ENCODE measurements at places on chromosomes 16 and 17.

DNA sequence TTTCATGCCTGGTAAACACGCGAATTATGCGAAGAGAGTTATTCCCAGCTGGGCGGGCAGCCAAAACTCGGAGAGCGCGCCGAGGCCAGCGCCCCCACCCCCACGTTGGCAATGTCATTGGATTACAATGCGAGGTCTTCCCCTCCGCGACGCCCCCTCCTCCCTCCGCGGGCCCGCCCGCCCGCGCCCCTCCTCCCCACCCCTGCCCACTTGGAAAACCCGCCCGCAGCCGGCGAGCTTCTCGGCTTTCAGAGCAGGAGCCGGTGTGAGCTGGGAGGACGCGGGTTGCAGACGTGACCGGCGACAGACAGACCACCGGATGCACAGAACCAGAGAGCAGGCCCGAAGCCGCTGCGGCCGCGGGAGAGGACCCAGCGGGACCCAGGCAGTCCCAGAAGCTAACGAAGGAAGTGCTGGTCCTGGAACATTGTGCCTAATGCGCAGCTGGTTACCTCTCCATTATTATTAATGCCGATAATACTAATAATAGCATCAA, 4.0 kb downstream of the NOG start:
- DNase-seq, result peak; percentile 34

GRCh38 chr17:31488982-31489294, 97.5 kb downstream of the RAB11FIP4 start:
- no peak for DNase-seq

DNA sequence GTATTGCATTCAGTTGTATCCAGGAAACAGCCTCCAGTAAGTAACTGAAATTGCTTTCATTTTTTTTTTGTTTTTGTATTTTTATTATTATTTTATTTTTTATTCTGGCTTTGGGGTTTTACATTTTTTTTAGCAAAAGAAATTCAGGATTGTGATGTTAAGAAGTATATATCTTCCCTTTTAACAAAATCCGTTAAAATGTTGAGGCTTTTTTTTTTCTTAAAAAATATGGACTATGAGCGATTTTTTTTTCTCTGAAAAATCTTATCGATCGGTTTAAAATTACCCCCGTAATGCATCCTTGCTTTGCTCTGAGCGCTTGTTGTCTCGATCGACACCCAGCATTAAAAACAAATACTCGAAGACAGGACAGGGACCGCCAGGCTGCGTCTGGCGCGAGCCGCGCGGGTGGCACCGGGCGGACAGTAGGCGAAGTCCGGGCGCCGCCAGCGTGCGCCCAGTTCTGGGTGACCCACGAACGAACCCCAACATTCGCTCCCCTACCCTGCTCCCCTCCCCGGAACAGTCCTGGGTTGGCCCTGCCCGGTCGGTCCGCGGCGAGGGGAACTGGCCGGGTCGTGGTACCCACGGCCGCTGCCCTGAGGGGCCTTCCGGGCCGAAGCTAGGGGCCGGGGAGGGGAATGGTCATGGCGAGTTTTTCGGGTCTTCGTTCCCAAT, 482 bp downstream of the BAHCC1 start:
- DNase-seq, result no peak

DNA sequence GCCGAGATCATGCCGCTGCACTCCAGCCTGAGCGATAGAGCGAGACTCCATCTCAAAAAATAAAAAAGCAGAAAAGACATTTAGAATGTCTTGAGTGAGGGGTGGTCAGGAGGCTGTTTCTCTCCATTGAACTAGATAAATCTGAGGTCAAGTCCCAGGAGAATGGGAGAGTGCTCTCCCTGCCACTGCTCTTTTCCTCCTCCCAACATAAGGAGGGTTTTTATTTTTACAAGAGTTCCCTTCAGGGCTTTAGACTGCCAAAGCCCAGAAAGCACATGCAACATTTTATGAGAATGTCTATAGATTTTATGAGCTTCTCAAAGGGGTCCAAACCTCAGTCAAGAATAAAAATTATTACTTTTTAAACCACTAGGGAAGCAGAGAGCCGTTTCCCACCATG, 1.6 kb downstream of the RND2 start:
- DNase-seq, result no peak

GRCh38 chr17:40633871-40634270, 13.7 kb downstream of the SMARCE1 start:
- DNase-seq, result no peak

GRCh38 chr17:59067756-59068155, 38.9 kb downstream of the TRIM37 start:
- no peak for DNase-seq

DNA sequence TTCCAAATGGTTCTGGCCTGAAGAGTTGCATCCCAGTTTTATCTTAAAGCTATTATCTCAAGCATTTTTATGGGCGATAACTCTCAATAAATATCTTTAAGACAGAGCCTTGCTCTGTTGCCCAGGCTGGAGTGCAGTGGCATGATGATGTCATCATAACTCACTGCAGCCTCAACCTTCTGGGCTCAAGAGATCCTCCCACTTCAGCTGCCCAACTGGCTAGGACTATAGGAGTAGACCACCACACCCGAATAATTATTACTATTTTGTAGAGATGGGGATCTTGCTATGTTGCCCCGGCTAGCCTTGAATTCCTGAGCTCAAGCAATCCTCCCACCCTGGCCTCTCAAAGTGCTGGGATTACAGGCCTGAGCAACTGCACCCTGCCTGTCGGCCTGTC, 26.1 kb upstream of the CYTH1 start:
- DNase-seq, result no peak

DNA sequence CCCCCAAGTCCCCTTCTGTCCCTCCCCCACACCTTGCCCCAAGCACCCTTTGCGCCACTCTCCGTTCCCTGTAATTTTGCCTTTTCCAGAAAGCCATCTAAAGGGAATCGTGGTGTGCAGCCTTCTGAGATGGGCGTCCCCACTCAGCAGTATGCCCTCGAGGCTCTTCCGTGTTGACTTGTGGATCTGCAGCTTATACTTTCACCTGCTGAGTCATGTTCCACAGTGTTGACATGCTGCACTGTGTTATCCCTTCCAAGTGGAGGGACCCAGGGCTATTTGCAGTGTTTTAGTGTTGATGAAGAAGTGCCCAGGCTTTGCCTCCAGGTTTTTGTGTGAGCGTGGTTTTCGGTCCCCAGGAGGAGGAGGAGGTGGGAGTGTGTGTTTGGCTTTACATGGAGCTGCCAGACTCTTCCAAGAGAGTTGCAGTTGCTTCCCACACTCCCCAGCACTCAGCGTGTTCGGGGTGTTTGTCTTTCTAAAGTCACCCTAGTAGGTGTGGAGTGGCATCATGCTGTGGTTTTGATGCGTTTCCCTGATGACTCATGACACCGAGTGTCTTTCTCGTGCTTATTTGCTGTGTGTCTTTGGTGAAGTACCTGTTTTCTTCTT, 32.1 kb upstream of the JPT2 start:
- no peak for DNase-seq

- peak; percentile 59 for DNase-seq
These were observed 11.9 kb downstream of the TBX2 start for GRCh38 chr17:61411261-61412142.

DNA sequence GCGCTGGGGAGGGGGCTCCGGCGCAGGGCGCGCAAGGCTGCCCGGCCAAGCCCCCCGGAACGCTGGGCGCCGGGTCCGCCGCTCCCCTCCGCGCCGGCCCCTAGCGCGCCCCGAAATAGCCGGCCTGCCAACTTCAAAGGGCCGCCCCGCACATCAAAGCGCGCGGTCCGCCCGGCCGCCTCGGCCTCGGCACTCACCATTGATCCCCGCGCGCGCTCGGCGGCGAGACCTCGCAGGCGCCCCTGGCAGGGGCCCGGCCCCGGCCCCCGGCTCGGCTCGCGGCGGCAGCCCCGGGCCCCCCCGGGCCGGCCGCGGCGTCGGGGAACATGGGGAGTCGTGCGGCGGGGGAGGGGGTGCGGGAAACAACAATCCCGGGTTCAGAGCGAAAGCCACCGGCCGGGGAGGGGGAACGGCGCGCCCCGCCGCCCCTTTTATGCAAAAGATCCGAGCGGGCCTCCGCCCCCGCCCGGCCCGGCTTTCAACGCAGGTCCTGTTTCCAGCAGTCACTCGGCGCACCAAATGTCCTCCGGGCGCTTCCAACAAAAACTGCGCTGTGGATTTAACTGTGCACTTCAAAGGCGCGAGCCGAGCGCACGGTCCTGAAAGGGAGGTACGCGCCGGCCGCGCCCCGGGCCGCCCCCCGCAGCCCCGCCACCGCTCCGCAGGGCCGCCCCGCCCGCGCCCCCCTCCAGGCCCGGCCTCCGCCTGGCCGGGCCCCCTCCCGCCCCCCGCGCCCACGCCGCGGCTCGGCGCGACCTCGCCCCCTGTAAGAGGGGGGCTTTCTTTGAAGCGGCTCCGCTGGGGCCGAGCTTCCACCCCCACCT, 608 bp downstream of the AXIN2 start:
- DNase-seq, result peak; percentile 77

- no peak for DNase-seq
These were observed 21.6 kb downstream of the PRKCB start for GRCh38 chr16:23857256-23857880.

DNA sequence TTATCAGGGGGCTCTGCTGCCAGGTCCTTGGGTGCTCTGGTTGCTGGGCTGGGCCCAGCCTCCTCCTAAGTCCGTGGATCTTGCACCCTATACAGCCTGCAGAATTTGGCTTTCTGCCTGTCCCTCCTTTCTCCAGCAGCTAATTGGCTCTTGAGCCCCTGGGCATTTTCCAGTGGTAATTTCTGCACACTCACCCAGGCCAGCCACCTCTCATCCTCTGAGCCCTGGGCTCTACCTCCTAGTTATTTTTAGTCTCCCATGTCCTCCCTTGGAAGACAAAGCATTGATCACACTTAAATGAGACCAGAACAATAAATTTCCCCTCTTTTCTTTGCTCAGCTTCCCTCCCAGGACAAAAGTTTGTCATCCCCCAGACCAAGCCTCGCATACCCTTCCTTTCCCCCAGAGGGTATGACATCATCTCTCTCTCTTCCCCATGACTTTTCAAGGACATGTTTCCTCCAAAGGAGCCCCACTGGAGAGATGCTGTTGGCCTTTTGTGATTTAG, 38.1 kb downstream of the C17orf75 start:
- DNase-seq, result no peak
